ENCODE measurements at places on chromosomes 12 and 14.

- DNase-seq, result no peak
Observed at GRCh38 chr12:94207849-94208621, 59.7 kb downstream of the PLXNC1 start.

DNA sequence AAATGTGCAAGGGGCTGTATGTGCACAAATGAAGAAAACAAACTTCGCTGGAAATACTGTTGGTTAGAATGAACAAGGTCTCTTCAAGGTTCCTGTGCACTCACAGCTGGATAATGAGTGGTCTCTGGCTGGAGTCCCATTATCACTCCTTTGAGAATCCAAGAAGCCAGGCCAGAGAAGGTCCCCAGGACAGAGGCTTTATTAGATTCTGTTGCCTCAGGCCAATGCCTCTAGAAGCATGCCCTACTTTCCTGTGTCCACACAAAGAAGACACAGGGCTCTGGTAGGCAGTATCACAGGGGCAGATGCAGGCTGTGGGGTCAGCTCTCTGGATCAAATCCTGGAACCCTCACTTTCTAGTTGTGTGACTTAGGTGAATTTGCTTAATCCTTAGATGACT, 384.7 kb downstream of the GRIN2B start:
- DNase-seq, result no peak

- no peak for DNase-seq
Observed at GRCh38 chr14:34450542-34450915, 11.5 kb downstream of the SPTSSA start.

DNA sequence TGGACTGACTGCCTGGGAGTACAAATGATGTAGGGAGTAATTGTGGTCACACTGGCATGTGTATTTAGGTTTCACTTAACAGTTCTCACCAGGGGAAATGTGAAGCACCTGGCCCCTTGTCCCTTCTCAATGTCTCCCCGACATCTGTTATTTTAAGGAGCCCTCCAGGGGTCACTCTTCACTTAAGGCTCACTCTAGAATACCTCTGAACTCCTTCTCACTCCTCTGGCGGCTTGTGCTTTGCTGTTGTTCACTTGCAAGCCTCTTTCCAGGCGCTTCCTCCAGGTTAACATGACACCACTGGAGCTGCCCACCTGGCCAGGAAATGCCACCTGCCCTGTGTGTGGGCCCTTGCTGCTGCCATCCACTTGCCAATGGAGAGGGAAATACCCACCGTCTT, 56.5 kb upstream of the GZMB start:
- DNase-seq, result no peak

Measured in IMR-90 (cell line).